ENCODE measurements at places on chromosomes 7 and 10.

DNA sequence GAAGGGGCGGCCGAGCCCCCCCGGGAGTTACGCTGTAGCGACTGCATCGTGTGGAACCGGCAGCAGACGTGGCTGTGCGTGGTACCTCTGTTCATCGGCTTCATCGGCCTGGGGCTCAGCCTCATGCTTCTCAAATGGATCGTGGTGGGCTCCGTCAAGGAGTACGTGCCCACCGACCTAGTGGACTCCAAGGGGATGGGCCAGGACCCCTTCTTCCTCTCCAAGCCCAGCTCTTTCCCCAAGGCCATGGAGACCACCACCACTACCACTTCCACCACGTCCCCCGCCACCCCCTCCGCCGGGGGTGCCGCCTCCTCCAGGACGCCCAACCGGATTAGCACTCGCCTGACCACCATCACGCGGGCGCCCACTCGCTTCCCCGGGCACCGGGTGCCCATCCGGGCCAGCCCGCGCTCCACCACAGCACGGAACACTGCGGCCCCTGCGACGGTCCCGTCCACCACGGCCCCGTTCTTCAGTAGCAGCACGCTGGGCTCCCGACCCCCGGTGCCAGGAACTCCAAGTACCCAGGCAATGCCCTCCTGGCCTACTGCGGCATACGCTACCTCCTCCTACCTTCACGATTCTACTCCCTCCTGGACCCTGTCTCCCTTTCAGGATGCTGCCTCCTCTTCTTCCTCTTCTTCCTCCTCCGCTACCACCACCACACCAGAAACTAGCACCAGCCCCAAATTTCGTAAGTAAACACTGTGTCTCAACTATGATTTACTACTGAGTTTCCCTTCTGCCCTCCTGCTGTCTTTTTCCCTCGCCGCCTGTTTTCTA lies 666 bp downstream of the NRG3 start:
- DNase-seq = peak; percentile 18

- DNase-seq = no peak
Observed at GRCh38 chr10:59873896-59874295, 32.5 kb downstream of the CCDC6 start.

GRCh38 chr7:106659963-106660861 lies 746 bp downstream of the CCDC71L start:
- peak; percentile 76 for DNase-seq

DNA sequence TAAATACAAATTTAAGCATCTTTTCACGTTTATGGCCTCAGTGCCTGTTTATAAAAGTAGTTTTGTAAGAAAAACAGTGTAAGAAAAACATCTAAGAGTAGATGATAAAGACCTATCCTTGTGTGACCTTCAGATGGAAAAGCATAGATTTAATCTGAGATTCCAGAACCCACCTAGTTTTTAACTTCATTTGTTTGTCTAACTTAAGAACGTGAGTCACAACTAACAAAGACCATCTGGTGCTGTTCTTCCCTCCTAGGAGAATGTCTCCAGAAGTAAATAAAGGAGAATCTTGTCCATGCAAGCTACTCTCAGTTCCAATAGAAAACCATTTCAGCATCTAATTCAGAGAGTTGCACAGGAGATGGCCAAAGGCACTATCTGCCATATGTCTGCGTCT lies 265.4 kb upstream of the C7orf33 start:
- no peak for DNase-seq

GRCh38 chr10:5423771-5424170 lies 11.4 kb downstream of the NET1 start:
- DNase-seq = no peak

- no peak for DNase-seq
Observed at GRCh38 chr7:106620034-106620433, 40.9 kb downstream of the CCDC71L start.

GRCh38 chr7:43465581-43466554 lies 117.0 kb upstream of the STK17A start:
- DNase-seq = no peak

DNA sequence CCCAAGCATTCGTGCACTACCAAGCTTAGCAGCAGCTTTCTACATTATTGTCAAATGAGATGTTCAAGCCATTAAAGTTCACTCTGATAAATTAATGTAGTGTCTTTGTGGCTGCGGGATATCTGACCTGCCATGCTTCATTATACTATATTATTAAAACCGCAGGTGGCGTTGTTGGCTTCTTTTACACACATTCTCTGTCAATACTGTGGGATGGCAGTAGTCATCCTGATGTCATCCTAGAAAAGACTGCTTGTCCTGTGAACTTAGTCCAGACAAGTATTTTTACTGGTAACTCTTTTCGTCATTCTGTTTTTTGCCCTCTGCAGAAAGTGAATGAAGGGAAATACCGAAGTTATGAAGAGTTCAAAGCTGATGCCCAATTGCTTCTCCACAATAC lies 103.9 kb downstream of the ZMYND11 start:
- no peak for DNase-seq

DNA sequence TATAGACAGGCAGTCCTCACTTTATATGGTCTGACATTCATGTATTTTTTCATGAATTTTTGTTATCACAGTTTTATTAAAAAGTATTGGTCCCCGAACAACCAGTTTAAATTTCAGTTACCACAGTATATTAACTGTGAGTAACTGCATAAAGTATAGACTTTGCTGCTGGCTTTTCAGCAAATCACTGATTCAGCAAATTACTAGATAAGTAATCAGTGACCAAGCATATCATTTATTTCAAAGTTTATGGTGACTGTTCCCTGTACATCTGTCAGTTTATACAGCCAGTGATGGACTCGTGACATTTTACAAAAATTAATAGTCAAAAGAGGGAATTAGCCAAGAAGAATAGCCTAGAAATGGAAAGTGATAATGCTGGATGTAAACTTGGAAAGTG lies 266.7 kb upstream of the CHRM2 start:
- DNase-seq = no peak

DNA sequence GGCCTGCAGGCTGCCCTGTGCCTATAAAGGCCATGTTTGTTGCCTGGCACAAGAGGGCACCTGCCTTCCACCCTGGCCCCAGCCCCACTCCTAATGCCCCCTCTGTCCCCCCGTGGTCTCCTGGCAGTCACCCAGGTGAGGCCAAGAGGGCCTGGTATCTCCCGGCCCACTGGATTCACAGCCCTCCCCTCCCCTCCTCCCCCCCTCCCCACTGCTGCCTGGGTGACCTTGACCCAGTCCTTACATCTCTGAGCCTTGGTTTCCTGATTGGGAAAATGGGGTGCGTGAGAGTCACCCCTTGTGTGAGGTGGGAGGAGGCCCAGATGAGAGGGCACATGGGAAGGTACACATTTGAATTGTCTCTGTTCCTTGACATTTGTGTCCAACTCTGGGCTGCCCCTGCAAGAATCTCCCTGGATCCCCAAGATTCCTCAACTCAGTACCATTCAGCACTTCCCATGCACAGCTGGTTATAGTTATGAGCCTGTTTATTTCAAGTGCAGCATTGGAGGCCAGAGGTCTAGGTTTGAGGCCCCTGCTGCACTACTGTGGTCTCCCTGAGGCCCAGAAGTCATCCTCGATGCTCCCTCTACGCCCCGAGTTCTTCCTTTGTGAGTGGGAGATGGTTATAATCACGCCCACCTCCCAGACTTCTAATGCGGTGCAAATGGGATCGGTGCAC lies 58.9 kb downstream of the TMEM270 start:
- DNase-seq = no peak

GRCh38 chr10:105259201-105259600 lies 618.1 kb downstream of the SORCS3 start:
- no peak for DNase-seq

- no peak for DNase-seq
Observed at GRCh38 chr10:9634466-9634865, 1383.2 kb upstream of the CELF2 start.

GRCh38 chr7:25722856-25723255 lies 429.1 kb upstream of the NFE2L3 start:
- no peak for DNase-seq

DNA sequence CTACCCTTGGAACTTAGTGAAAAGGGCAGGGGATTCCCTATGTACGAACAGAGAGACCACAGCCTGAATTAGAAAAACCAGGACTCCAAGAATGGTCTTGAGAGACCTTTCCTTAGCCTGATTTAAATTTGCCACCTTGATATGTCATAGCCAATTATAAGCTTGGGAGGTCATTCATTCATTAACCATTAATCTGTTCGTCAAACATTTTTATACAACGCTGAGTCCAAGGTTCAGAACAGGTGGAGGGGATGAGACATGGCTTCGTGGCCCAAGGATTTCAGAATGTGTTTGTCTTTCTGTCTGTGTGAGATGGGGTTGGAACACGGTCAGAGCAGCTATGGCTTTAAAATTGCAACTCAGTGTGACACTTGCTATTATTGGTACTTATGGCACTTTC lies 158.0 kb downstream of the PAXIP1 start:
- DNase-seq = no peak

- no peak for DNase-seq
Observed at GRCh38 chr10:5314840-5315239, 49.9 kb upstream of the UCN3 start.

DNA sequence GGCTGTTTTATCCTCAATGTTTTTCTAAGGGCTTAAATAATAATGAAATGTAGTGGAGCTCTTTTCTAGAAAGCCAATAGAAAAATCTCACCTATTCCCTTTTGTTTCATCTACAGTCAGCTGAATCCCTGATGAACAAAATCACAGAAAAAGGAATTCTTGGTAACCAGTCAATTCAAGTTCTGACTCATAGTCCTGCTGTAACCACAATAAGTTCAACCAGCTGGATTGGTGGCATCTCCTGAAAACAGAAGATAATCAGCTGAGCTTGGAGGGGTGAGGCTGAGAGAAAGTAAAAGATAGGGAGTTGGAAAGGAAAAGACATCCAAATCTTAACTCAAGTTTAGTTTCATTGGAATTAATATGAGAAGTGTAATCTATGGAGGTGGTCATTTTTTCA lies 772.1 kb downstream of the CCSER2 start:
- no peak for DNase-seq

GRCh38 chr10:80487791-80488538 lies 33.9 kb downstream of the TSPAN14 start:
- DNase-seq = no peak

DNA sequence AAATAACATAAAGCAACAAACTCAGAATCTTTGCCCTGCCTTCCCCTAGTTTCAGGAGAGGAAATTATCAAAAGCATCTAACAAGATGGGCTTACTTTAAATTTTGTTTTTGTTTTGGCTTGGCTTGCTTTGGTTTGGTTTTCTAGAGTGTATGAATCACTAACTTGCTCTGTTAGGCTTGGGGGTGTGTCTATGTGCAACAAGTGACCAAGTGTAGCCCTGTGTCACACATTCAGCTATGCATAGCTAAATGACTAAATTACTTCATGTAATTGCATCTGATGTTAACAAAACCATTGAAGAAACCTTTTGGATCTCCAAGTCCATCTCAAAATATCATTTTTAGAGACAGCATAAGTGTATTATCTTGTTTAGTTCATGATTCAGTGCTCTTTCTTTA lies 251.0 kb downstream of the TFEC start:
- DNase-seq = no peak

DNA sequence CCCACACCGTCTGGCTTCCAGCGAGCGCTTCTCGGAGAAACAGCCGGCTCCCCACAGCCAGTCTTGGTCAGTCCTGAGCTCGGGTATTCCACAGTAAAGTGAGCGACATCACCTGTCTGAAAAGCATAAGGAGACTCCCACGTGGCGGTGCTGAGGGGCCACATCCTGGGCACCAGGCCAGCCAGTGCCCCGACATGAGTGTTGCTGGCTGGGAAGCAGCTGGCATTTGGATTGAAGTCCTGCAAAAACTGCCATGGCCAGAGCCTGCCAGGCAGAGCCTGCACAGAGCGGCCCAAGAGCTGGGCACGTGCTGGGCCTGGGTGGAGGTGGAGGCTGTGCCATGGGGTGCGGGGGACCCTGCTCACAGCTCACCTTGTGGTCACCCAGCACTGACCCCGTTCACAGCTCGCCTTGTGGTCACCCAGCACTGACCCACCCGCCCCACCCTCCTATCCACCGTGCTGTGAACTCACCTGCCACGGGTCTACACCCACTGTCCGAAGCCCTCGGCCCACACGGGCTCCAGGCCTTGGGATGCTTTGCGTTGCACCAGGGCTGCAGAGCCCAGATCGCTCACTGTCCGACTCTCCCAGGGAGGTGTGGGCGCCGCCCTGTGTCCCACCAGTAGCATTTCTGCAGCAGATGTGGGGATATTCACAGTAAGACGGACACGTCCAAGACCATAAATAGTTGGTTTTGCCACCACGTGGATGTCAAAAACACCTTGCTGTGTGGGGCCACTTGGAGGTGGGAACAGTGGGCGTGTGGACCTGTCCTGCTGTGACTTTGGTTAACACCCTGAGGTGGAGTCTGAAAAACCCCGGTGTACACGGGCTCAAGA lies 48.8 kb downstream of the PITRM1 start:
- DNase-seq = no peak

GRCh38 chr10:71372882-71373495 lies 23.7 kb upstream of the CDH23 start:
- DNase-seq = no peak

DNA sequence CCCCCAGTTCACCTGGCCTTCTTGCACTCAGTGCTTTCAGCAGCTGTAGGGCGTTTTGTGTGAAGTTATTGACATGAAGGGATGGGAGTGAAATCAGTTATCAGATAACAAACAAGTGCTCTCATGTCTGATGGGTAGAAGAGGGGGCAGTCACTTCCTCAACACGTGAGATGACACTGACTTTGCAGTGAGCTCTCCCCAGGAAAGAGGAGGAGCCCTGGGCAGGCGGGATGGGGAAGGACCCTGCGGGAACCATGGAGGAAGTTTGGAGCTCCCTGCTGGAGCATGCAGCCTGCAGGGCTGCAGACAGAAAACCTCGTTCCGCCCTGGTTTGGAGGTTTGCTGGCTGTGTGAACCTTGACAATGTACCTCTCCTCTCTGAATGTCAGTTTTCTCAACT lies 38.7 kb downstream of the GPR26 start:
- DNase-seq = no peak

DNA sequence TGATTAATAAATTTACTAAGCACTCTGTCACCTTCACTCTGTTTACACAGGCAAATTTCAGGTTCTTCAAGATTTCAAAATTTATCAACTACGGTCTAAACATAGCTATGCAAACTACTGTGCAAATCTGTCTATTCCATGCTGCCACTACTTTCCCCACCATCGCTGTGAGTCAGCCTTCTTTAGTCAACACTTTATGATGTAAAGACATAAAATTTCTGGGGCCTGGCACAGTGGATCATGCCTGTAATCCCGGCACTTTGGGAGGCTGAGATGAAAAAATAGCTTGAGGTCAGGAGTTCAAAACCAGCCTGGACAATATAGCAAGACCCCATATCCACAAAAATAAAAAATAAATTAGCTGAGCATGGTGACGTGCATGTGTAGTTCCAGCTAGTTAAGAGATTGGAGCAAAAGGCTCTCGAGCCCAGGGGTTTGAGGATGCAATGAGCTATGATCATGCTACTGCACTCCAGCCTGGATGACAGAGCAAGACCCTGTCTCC lies 42.6 kb downstream of the CNOT4 start:
- DNase-seq = no peak

DNA sequence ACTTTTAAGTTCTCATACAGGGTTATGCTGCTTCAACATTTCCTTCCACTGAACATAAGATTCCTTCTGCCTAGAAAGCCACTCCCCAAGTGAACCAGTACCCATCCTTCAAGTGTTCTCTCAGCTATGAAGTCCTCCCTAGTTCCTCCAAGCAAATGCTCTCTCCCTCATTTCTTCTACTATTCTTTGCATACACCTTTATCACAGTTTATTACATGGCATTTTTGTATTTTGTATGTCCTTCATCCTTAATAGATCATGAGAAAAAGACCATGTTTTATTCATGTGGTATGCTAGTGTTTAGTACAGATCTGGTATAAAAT lies 1.9 kb downstream of the SYPL1 start:
- DNase-seq = no peak

Measured in SK-N-DZ (cell line).